ENCODE measurements at places on chromosomes 5 and 9.

- no peak for DNase-seq
These were observed 152.9 kb downstream of the CDC42SE2 start for GRCh38 chr5:131416729-131417128.

DNA sequence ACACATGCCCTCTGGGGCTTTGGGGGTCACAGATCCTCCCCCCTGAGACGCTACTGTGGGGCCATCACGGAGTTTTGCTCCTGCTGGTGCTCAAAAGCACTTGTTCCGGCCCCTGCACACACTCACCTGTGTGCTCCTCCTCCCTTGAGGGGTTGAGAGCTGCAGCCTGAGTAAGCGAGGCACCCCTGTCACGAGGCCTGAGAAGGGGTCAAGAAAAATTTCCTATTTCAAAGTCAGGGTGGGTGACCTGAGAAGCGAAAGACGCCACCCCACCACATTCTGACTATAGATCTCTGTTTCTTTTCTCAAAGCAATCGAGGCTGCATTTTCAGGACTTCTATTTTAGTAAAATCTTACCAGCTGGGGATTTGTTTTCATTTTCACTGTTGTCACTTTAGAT lies 138.5 kb downstream of the DCP2 start:
- no peak for DNase-seq

- DNase-seq = no peak
These were observed 38.5 kb downstream of the ABITRAM start for GRCh38 chr9:108972626-108973209.

GRCh38 chr5:33403187-33403586 lies 37.6 kb upstream of the TARS1 start:
- no peak for DNase-seq

All from activated CD8-positive, alpha-beta memory T cell treated with anti-CD3 and anti-CD28 coated beads for 1 hour (primary cell).